AG20443 (cell line): ENCODE measurements at places on chromosomes 3 and 15.

DNA sequence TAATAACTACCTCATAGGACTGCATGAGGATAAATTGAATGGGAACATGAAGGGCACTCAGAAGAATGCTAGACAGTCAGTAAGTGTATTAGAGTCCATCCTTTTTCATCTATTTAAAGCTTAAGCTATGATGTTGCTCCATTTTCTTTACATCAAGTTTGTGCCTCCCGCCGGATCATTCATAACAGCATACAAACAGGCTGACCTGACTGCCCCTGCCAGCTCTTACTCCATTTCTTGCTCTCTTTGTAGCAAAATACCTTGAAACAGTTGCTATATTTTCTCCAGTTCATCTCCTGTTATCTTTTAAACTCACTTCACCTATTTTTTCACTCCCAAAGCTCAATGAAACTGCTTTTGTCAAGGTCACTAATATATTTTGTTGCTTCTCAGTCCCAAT is 315.6 kb upstream of the ALCAM start:
- no peak for DNase-seq

DNA sequence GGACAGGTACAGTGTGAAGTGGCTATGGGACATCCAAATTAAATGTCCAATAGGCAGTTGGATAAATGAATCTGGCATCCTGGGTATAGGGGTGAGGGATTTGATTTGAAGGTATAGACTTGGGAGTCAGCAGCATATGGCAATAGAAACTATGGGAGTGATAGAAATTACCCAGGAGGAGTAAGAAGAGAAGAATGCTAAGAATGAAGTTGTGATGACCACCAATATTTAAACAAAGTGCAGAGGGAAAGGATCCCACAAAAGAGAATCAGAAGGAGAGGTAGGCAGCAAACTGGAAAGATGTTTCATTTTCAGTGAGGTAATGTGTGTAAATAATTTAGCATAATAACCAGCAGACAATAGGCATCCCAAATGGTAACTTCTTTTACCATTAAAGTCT is 13.8 kb upstream of the MSL2 start:
- peak; percentile 50 for DNase-seq

- DNase-seq = peak; percentile 92
Observed at GRCh38 chr15:25933456-25934158, 70.5 kb upstream of the ATP10A start.

- DNase-seq = peak; percentile 11
Observed at GRCh38 chr3:156978481-156978961, 152.4 kb downstream of the LEKR1 start.

DNA sequence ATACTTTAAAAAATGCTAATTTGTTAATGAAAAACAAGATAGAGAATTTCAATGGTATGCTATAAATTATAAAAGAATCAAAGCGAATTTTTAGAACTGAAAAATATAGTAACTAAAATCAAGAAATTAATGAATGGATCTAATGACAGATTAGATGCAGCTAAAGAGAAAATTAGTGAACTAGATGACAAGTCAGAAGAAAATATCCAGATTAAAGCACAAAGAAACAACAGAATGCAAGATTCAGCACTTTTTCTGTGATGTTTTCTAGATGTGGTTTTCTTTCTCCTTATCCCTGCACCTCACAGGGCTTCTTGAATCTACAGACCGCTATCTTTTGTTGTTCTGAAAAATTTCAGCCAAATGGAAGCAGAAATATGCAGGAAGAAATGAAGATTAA is 54.4 kb downstream of the INO80 start:
- no peak for DNase-seq

DNA sequence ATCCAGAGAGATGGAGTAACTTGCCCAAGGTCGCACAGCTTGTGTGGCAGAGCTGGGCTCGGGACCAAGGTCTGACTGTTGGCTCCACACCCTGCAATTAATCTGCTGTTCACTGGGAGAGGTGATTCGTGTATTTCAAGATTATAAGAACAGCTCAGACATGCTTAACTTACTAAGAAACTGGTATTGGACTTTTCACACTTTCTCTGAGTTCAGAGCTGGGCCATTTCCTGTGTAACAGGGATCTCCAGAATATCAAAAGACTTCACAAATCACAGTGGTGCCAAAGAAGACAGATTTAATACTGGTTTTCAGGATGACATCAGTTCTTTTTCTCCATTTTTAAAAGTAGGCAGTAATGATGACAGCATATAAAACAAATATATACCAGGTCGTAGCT is 156.8 kb upstream of the UBE2E1 start:
- DNase-seq = no peak

GRCh38 chr3:173553635-173554280 is 156.2 kb downstream of the NLGN1 start:
- DNase-seq = peak; percentile 46

- DNase-seq = peak; percentile 77
Observed at GRCh38 chr3:148943506-148944205, 47.7 kb upstream of the GYG1 start.
